ENCODE measurements at places on chromosomes 11 and 22.

DNA sequence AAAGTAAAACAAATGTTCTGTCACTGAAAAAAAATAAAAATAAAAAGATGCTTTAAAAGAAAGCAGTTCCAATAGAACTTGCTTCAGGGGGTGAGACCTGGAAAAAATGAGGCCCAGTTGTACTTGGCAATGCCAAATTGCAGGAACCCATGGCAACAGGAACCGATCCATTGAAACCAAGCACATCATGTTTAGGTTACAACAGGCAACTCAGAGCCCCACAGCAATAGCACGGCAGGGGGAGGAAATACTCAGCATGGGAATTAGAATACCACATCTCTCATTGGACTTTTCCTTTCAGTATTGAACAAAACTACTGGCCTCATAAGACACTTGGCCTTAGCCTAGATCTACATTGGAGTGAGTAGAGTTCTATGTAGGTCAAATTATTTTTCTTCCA, 84.3 kb downstream of the MSANTD4 start:
- no peak for DNase-seq

GRCh38 chr11:36490026-36490806, 19.9 kb downstream of the TRAF6 start:
- no peak for DNase-seq

GRCh38 chr22:25757686-25758085, 15.7 kb downstream of the MYO18B start:
- DNase-seq: no peak

- no peak for DNase-seq
Observed at GRCh38 chr22:50361222-50361621, 18.1 kb downstream of the PPP6R2 start.

- DNase-seq: peak; percentile 31
Observed at GRCh38 chr22:29524442-29525191, 28.9 kb downstream of the THOC5 start.
